ENCODE measurements at places on chromosomes 1 and 21.
A peak's percentile ranks its signal among the peaks of the same experiment; 100 is the strongest.

GRCh38 chr1:203691447-203691846 is 64.8 kb downstream of the ATP2B4 start:
- DNase-seq: no peak

- DNase-seq: no peak
Measured at GRCh38 chr1:192476802-192477298, 98.7 kb upstream of the RGS1 start.

DNA sequence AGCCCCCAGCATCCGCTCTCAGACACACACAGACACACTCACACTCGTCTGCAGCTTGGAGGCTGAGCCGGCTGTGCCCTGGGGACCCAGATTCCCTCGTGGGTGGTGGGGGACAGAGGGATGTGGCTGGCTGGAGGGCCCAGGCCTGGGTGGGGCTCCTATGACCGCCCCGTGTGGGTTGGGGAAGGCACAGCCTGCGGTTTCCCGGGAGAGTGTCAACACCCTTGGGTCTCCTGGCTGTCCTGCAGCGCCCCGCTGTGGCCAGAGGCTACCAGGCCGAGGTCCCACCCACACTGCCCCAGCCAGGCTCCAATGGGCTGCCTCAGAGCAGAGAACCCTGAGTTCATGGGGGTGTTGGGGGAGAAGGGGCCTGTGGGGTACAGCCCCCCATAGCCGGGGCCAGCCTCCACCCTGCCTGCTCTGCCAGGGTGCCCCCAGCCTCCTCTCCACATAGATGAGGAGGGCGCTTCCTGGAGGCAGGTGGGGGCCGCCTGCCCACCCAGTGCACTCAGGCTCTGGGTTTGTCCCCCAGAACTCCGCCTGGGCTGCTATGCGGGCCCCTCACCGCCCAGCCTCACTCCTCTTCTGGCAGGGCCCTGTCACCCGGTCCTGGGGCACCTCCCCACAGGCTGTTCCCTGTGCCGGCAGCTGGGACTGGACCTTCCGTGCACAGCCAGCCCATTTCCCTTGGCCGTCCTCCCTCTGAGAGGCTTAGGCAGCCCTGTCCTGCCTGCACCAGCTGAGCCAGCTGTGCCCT is at the start of gene TTC34:
Gene TTC34, minus strand, starts transcription at position 159 of the 757 bp plus-strand sequence. CDS start 866 bp downstream, outside the sequence.
- peak; percentile 9 for DNase-seq

DNA sequence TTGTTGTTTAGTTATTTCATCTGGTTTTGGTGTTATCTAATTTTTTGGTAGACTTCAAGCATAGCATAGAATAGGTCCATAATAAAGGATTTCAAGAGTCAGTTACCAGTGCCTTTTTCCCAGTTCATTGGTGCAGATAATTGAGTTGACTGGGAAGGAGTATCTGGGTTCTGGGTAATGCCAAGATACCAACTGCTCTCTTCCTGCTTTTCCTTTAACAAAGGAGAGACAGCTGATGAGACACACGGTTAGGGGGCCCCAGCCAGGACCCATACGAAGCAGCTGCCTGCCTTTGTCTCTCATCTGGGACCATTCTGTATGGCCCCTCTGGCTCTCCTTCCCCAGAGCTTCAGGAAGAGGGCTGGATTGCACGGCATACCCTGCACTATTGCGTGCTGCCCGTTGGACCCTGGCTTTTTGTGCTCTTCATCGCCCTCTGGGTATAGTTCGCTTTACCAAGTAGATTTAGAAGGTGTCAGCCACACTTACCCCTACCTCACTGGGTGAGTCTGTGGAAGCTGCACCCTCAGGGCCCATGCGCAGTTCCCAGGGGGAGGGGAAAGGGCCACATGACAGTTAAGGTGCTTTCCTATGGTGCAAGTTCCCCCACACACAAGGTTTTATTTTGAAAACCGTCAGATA is 7.0 kb downstream of the NAV1 start:
- no peak for DNase-seq

GRCh38 chr1:27430903-27431600 is 38.6 kb downstream of the GPR3 start:
- DNase-seq: no peak

GRCh38 chr1:160727316-160727640 is 11.8 kb upstream of the SLAMF7 start:
- no peak for DNase-seq

- no peak for DNase-seq
Measured at GRCh38 chr1:204359474-204360255, at the start of gene PLEKHA6. Gene PLEKHA6, minus strand, starts transcription at chr1:204359929. Its CDS starts 86,202 bp downstream, at chr1:204273727.

GRCh38 chr1:204974327-204974726 is 68.7 kb upstream of the CNTN2 start:
- DNase-seq: no peak

DNA sequence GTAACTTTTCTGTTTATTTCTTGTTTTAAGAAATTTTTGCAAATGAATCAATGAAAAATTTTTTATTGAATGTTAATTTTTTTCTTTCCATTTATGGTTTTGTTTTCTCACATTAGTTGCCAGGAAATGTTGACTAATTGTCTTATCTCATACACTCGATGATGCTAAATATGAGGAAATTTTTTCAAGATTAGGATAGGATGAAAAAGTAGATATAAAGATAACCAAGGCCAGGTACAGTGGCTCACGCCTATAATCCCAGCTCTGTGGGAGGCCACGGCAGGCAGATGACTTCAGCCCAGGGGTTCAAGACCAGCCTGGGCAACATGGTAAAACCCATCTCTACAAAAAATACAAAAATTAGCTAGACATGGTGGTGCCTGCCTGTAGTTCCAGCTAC is 12.6 kb downstream of the LAX1 start:
- DNase-seq: no peak

DNA sequence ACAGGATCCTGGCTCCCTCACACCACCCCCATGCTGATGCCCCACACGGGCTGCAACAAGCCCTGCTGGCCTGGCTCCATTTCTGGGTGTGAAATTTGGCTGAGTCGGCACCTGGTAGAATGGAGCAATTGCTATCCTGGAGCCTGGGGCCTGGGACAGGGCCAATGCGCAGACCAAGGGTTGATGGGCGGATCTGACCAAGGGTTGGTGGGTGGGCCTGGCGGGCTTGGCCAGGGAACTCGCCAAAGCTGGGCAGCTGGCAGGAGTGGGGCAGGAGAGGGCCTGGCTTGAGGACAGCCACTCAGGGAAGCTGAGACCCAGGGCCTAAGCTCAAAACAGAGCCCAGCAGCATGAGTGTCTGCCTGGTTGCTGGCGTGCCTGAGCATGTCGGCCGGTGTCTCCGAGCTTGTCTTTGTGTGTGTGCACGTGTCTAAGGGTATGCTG is 70.9 kb upstream of the POU3F1 start:
- DNase-seq: no peak

GRCh38 chr1:214632091-214632490 is 29.1 kb downstream of the CENPF start:
- DNase-seq: no peak

DNA sequence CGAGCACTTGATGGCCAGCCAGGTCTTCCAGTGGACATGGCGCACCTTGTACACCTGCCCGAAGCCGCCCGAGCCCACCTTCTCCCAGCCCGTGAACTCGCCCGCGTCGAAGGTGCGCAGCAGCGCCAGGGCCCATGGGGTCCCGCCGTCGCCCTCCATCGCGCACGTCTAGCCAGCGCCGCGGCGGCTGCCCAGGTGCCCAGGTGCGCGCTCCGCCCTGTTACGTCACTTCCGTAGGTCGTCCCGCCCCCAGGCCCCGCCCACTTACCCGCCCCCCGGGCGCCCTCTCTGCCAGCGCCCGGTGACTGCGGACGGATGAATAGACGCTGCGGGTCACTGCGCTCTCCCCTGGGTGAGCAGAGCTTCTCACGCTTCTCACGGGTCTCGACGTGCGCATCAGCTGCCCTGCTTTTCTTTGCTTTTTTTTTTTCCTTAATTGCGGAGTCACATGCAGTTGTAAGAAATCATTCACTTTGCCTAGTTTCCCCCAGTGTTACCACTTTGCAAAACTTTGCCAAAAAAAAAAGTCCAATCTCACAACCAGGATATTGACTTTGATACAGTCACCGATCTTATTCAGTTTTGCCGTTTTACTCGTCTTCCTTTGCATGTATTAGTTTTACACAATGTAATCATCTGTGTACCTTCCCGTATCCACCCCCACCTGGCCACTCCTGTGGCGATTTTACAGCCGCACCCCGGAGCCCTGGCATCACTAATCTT is at the start of gene RIPK4:
Gene RIPK4, minus strand, starts transcription at position 170 of the 723 bp plus-strand sequence. Its CDS starts 11 bp downstream, at position 159.
- peak; percentile 45 for DNase-seq

GRCh38 chr1:2312515-2313301 is 78.6 kb downstream of the MORN1 start:
- DNase-seq: no peak

GRCh38 chr1:227941509-227942020 is 6.2 kb downstream of the WNT9A start:
- DNase-seq: no peak

GRCh38 chr1:9246215-9246614 is 11.6 kb downstream of the H6PD start:
- DNase-seq: no peak

DNA sequence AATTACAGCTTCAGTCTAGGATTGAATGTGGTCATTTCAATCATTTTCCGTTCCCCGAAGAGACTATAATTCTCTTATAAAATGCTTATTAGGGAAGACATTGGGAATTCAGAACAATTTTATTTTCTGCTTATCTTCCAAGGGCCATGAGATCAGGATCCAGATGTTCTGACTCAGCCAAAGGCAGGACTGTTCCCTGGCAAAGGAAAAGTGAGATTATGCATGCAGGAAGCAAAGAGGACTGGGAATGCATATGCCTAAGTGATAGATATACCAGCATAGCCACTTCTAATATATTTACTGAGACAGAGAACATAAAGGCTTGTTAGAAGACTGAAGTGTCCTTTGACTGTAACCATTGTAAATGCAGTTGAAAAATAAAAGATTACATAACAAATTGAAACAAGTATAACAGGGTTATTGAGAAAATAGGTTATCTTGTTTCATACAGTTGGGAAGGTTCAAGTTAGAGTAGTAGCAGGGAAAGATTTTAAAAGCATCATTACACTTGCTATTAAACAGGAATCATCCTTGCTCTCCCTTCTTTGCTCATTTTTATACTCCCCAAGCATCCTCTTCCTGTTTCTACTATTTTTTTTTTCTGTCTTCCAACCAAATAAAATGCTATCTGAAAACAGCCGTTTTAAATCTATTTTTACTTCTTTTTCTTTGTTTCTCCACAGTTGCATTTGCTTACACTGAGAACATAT is 439.6 kb upstream of the ADAMTS5 start:
- no peak for DNase-seq

GRCh38 chr1:181777812-181778211 is 283.7 kb downstream of the ZNF648 start:
- no peak for DNase-seq

GRCh38 chr1:117600325-117600943 is 5.4 kb upstream of the TENT5C start:
- DNase-seq: no peak

DNA sequence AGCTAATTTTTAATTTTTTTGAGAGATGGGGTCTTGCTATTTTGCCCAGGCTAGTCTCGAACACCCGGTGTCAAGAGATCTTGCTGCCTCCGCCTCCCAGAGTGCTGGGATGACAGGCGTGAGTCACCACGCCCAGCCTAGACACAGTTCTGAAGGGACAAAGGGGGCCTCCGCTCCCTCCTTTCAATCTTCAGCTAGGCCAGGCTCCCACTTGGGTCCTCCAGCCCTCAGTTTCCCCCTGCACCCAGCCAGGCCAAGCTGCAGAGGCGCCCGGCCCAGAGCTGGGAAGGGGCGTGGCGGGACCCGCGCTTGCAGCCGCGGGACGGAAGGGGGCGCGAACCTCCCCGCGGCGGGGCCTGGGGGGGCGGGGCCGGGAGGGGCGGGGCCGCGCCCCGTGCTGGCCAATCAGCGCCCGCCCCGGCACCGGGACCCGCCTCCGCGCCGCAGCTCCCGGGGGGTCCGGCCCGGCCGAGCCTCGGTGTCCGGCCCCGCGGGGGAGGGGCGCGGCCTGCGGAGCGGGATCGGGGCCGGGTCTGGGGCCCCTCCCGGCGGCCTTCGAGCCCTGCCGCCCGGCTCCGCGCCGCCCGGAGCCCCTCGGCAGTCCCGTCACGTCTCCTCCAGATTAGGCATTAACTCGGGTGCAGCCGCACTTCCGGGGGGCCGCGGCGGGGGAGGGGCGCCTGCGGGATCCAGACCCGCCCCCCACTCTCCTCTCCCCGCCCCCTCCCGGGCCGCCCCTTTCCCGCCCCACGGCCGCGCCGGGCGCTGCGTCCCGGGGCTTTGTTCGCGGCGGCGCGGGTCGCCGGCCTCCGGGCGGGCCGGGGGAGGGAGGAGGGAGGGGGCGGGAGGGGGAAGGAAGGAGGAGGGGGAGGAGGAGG is 559 bp upstream of the AGRN start:
- DNase-seq: peak; percentile 70

DNA sequence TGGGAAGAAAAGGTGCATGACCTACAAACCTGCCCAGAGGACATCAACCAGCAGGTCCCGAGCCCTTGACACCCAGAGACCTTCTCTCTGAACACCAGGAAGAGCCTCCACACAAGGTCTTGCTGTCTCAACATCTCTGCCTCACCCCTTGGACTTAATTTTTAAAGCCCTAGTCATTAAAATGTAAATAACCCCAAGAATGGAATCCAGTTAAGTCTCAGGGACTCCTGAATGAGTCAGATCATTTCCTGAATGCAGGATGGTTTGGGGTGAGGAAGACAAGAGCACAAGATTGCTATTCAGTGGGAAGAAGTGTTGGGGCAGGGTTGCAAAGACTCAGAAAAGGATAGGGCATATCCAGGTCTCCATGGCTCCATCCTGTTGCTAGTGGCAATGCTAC is 17.8 kb upstream of the GRIK3 start:
- DNase-seq: no peak

DNA sequence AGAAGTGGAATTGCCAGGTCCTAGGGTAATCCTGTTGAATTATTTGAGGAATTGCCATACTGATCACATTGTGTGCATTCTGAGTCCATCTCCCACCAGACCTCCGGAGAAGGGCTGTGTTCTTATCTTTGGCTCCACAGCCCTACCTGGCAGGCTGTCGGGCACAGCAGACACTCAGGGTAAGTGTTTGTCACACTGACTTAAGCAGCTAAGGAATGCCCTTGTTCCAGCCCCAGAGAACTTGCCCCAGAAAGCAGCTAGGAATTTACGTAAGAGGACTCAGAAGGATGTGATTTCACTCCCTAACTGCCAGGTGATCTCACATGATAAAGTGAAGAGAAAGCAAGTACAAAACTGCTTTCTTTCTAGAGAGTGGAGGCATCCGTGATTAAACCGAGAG is 21.0 kb downstream of the VASH2 start:
- no peak for DNase-seq

DNA sequence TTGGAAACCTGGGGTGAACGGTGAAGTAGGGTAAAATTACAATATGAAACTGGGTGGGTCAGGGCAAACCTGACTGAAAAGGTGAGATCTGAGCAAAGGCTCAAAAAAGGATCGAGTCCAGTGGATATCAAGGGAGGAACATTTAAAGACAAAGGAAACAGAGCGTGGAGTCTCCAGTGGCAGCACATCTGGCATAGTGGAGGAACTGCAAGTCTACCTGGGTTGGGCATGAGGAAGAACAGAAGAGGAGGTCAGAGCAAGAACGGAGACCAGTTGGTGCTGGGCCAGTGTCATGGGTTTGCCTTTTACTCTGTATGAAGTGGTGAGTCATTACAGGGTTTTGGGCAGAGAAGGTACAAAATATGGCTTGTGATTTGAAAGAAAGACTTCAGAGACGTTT is 163.7 kb downstream of the NTPCR start:
- no peak for DNase-seq

Data from activated effector memory CD4-positive, alpha-beta T cell treated with Interleukin-2 at 50 U/mL for 16 hours (primary cell).